ENCODE measurements at places on chromosomes 16 and 17.

DNA sequence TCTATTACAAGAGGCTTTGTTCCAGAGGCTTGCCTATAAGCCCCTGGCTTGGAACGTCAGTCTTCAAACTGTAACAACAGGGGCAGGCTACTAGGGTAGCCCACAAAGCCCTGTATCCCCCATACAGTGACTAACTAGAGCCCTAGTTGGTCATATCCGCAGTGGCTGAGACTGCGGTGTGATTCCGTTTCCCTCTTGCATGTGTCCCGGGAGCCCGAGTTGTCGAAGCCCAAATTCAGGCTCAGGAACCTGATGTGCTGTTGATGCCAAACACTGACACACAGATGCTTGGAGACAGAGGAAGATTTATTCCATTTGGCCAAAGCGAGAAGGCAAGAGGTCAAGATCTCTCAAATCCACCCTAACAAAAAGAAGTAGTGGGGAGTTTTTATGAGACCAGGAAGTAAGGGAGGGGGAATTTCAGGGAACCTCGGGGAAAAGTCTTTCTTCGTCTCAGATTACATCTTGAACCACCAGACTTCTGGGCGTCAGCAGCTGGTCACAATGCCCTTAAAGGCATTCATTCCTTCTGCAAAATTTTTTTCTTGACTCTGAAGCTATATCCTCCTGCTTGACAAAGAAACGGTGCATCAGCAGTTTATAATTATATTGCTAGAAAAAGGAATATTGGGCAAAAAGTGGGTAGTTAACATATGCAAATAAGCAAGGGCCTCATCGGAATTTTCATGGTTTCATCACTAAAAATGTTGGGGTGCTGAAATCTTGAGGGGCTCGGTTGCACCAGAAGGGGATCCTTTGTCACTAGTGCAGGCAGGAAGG lies 879 bp downstream of the SLFN5 start:
- no peak for DNase-seq

DNA sequence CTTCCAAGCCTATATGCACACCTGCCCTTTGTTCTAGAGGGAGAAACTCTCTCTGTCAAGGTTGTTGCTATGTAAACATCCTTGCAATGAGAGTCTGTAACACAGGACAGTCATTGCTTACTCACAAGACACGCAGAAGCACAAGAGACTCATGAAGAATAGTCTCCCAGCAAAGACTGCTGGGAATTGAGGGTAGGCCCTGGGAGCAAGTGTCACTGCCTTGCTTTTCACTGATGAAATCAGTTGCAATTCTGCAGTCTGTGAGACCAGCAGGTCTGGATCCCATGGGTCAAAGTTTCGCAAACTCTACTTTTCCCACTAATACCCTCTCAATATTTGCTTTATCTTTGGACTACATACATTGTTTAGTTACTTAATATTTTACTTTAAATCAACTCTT lies 177.4 kb downstream of the FTO start:
- no peak for DNase-seq

DNA sequence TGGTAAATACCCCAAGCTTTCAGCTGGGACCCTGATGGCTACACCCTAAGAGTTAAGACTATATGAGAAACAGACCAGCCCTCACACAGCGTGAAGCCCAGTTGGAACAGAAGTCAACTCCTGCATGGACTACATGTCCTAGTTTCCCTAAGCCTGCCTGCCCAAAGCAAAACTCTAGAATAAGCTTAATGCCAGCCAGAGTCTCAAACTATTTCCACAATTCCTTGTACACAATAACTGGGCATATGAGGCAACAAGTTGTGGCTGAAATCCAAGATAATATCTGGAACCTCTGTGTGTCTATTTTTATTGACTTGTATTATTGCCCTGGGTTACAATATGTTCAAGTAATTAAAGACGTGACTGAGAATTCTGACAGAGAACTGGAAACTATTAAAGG lies 19.4 kb downstream of the MYH10 start:
- no peak for DNase-seq

GRCh38 chr17:17073581-17074403 lies 31.5 kb downstream of the MPRIP start:
- no peak for DNase-seq

DNA sequence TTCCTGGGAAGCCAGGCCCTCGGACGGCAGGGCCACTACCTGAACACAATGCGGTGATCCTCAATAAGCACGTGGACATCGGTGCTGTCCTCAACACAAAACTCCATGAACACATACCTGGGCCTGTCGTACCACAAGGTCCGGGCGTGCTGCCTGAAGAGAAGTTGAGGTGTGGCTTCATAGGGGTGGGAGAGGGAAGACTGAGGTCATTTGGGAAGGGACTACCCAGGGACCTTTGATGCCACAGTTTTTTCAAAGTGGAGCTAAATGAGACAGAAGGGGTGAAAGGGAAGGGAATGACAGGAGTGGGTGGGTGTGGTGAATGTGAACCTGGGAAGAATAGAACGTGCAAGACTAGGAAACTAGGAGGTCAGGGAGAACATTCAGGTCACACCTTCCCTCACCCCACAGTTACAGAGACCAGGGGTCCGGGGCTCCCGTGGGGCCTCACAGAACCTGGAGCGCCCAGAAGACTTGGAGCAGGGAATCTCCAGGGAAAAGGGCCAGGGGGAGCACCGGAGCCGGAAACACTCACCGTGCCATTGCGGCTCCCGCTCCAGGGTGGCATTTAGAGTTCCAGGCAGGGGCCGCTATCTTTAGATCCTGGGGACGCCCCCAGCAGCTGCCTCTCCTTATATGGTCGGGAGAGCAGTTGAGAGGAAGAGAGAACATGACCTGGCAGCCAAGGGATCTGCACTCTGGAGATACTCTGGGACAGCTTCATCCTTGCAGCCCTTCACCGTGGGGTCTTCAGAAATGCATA lies at the start of gene PTGES3L:
TSS of gene PTGES3L (minus strand) at position 570 of the 763 bp plus-strand sequence. CDS start at position 543, 27 bp downstream.
- peak; percentile 40 for DNase-seq

GRCh38 chr17:36665417-36665816 lies 64.0 kb downstream of the MRM1 start:
- no peak for DNase-seq

GRCh38 chr16:47779201-47780016 lies 318.3 kb downstream of the PHKB start:
- no peak for DNase-seq

DNA sequence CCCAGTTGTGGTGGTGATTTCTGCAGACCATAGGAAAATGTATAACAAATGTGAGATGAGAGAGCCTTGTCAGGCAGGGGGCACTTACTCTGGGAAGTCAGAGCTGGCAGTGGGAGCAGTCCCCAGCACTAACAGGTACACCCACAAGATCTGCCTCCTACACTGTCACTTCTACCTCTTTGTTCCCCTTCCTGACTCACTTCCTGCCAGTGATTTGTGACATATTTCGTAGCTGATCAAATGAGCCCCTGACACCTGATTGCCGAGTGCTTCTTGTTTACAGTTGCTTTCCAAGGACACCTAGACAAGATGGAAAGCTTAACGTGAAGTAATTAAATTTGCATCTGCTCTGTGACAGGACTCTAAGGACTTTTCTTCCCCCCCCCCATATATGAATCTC lies 40.5 kb downstream of the FTO start:
- DNase-seq: no peak

All from AML-193 (cell line).